AG10803 (cell line): ENCODE measurements at places on chromosomes 6 and 20.

DNA sequence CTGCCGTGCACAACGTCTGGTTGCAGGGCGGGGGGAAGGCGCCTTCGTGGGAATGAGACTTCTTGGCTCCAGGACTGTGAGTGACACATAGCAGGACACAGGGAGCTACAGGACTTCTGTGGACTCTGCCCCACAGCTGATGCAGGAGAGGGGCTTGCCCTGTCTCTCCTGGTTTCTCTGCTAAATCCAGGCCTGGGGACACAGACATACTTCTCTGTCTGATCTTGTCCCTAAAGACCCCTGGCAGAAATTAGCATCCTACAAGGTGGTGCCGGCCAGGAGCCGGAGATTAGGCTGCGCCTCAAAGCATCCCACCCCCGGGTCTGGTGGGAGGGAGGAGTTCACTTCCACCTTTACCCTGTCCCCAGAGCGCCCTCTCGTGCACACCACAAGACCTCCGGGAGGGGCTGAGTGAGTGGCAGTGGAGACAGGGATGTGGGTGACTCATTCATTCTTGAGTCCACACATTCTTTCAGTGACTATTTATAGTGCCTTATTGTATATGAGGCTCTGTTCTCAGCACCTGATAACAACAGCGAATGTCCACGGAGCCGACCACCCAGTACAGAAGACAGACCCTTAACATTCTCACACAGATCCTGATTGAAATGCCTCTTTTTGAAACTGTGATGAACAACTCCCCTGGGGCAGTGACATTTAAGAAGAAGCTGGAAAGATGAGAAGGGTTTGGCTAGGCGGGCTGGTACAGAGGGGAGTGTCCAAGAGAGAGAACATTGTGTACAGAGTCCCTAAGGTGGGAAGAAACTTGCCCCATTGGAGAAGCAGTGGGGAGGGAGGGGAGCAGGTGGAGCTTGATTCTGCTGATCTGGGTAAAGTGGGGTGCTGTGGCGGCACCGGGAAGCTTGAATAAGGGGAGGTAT, 39.0 kb downstream of the GMPR start:
- peak; percentile 86 for DNase-seq

GRCh38 chr6:162638931-162639574, 88.5 kb downstream of the PRKN start:
- DNase-seq: no peak

GRCh38 chr6:29953001-29953441, 10.7 kb downstream of the HLA-A start:
- DNase-seq: peak; percentile 68

DNA sequence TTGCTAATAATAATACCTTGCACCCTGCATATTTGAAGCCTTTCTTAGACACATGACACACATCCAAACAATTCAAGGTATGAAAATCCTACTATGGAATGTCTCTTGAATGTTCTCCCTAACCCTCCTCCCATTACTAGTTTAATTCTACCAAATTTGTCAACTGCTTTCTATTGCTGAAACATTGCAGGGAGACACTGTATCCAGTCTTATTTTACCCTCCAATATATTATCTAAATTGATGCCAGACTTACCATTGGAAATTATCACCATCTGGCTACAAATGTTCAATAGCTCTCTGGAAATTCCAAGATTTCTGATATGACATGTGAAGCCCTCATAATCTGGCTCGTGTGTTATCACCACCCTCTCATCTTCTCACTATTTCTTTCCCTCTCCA, 1027.3 kb upstream of the CITED2 start:
- DNase-seq: peak; percentile 92

DNA sequence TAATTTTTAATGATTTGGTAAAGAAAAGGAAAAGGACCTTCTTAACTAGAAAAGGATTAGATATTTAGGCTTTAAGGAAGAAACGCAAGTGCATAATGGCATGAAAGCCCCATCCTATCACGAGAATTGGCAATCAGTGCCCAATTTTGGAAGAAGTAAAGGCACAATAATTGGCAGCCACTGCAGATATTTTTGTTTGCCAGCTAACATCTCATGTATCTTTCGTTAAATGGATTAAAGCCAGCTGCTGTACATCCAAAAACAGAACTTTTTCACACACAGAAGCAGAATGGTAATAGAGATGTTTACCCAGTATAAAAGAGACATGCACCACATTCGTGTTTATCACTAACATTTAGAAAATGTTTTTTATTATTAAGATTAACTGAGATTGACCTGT, 180.3 kb downstream of the C6orf118 start:
- no peak for DNase-seq
